Motor neuron (in vitro differentiated cells): ENCODE measurements at places on chromosomes 1 and 21. TPM values are rescaled to one million over a fixed set of nuclear protein-coding genes. Genes with fewer than 3 reads are reported as not detected.

The CLEC20A gene
- total RNA-seq = 0.59 TPM in 1 of 2 replicates, not detected in the other

The TSPAN2 gene
- total RNA-seq = 27.0 and 27.1 TPM in 2 replicates

GRCh38 chr1:233509526-233509925, 104.4 kb upstream of the KCNK1 start:
- ATAC-seq = peak; percentile 75

DNA sequence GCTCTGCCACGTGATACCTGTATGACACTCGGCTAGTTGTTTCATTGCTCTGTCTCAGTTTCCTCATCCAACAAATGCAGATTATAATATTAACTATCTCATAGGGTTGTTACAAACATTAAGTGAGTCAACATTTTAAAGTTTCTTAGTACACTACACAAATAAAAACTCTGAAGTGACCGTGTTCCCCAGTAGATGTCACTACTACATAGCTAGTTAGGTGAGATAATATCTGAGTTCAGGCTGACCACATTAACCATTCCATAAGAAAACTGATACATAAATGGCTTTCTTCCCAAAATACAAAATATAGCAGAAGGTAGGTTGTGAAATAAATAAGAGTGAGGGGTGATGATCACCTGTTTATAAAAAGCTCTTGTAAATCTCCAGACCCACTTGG, 214.1 kb downstream of the NUF2 start:
- peak; percentile 72 for ATAC-seq
